Psoas muscle (tissue), 8 donors: ENCODE measurements at places on chromosomes 5 and 9. TPM values are rescaled to one million over a fixed set of nuclear protein-coding genes. Genes with fewer than 3 reads are reported as not detected.
A peak's percentile ranks its signal among the peaks of the same experiment; 100 is the strongest.

DNA sequence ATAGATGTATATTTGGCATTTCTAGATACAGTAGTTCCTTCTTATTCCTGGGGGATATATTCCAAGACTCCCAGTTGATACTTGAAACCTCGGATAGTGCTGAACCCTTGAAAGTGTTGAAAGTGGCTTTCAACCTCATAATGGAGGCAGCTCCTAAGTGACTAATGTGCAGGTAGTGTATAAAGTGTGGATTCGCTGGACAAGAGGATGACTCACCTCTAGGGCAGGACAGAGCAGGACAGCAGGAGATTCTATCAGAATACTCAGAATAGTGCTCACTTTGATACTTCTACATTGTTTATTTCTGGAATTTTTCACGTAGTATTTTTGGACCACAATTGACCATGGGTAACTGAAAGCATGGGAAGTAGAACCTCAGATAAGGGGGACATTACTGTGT lies 1138.9 kb upstream of the WWC1 start:
- no peak for DNase-seq
- no peaks in the 10 kb centered on the region for H3K27me3 ChIP-seq
- no peaks in the 10 kb centered on the region for H3K36me3 ChIP-seq
- no peak overlapping the region for H3K27ac ChIP-seq
- no peaks in the 10 kb centered on the region for H3K4me1 ChIP-seq

GRCh38 chr5:102313912-102314311 lies 17.8 kb upstream of the SLCO4C1 start:
- no peaks in the 10 kb centered on the region for H3K27me3 ChIP-seq
- no peaks in the 10 kb centered on the region for H3K36me3 ChIP-seq
- H3K27ac ChIP-seq = no peak overlapping the region
- H3K4me1 ChIP-seq = no peaks in the 10 kb centered on the region
- no peak overlapping the region for H3K4me3 ChIP-seq

GRCh38 chr5:64766941-64767340 lies 1.6 kb downstream of the SREK1IP1 start:
- peaks cover 16% of the 10 kb centered on the region for H3K36me3 ChIP-seq
- H3K4me3 ChIP-seq = peak overlapping the region; percentile 75
- peaks cover 40% of the 10 kb centered on the region for H3K4me1 ChIP-seq
- H3K27me3 ChIP-seq = no peaks in the 10 kb centered on the region
- no peak overlapping the region for H3K27ac ChIP-seq
- DNase-seq = no peak

GRCh38 chr9:83384214-83384613 lies 154.0 kb downstream of the FRMD3 start:
- no peaks in the 10 kb centered on the region for H3K27me3 ChIP-seq
- no peak for DNase-seq
- no peaks in the 10 kb centered on the region for H3K4me1 ChIP-seq
- no peak overlapping the region for H3K27ac ChIP-seq

DNA sequence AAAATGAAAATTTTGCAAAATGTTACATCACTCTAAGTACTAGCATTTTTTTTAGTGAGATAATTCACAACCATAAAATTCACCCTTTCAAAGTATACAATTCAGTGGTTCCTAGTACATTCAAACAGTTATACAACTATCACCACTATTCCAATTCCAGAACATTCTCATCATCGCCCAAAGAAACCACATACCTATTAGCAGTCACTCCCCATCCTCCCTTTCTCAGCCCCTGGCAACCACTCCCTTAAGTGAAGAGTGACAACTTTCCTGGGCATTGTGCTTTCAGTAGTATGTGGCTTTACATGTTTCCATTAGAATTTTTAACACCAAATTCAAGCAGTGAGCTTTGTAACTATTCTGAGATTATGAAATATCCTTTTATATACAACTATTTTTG lies 81.4 kb downstream of the RASEF start:
- no peak overlapping the region for H3K27ac ChIP-seq
- no peaks in the 10 kb centered on the region for H3K36me3 ChIP-seq
- H3K4me3 ChIP-seq = no peak overlapping the region
- no peak for DNase-seq

GRCh38 chr5:5252106-5252505 lies 112.0 kb downstream of the ADAMTS16 start:
- H3K36me3 ChIP-seq = no peaks in the 10 kb centered on the region
- H3K27ac ChIP-seq = no peak overlapping the region
- no peaks in the 10 kb centered on the region for H3K27me3 ChIP-seq
- no peaks in the 10 kb centered on the region for H3K4me1 ChIP-seq
- H3K4me3 ChIP-seq = no peak overlapping the region

GRCh38 chr5:59799668-59800346 lies 93.7 kb downstream of the PDE4D start:
- no peak overlapping the region for H3K4me3 ChIP-seq
- no peaks in the 10 kb centered on the region for H3K4me1 ChIP-seq
- H3K27me3 ChIP-seq = no peaks in the 10 kb centered on the region
- no peak overlapping the region for H3K27ac ChIP-seq

DNA sequence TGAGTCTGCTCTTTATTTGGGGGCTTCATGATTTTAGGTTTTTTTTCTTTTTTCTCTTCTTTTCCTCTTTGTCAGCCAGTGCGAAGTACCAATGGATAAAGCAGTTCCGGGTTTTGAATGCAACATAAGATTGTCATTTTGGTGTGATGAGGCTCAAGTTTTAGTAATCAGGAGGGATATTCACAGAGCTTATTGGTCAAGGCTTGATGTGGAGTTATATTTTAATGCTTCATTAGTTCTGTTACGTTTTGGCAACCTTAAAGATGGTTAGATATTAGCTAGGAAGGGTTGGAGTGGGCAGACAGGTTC lies 1.4 kb downstream of the PIK3R1 start:
- H3K36me3 ChIP-seq = peaks cover 4% of the 10 kb centered on the region
- H3K27ac ChIP-seq = peak overlapping the region; percentile 99
- peaks cover 30% of the 10 kb centered on the region for H3K4me1 ChIP-seq
- no peak for DNase-seq

GRCh38 chr9:14096258-14096922 lies 217.6 kb downstream of the NFIB start:
- no peak for DNase-seq
- H3K27ac ChIP-seq = peak overlapping the region; percentile 52
- no peaks in the 10 kb centered on the region for H3K27me3 ChIP-seq
- H3K36me3 ChIP-seq = peaks cover 3% of the 10 kb centered on the region
- peak overlapping the region; percentile 5 for H3K4me3 ChIP-seq
- H3K4me1 ChIP-seq = peaks cover 16% of the 10 kb centered on the region

DNA sequence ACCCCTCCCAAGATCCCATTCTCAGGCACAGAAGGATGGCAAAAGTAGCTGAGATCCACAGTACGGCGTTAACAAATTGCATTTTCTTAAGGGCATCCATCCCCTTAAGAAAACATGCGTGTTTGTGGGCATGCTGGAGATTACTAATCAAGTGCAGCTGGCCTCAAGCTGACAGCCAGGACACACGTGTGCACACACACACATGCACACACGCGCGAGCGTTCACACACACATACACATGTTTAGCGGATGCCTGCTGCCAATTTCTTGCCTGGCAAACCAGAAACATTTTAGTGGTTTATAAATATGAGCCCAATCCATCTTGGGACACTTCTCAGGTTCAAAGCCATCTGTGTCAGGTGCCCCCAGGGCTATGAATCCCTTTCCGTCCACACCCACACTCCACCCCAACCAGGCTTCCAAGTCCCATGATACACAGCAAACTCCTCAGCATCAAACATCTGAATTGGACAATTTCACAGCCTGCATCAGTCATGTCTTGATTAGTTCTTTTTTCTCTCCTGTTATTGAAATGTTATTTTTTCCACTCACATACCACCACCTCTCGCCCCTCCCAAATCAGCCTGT lies 23.5 kb upstream of the SMIM23 start:
- DNase-seq = no peak
- H3K4me3 ChIP-seq = no peak overlapping the region
- no peaks in the 10 kb centered on the region for H3K27me3 ChIP-seq
- H3K36me3 ChIP-seq = no peaks in the 10 kb centered on the region
- H3K27ac ChIP-seq = no peak overlapping the region
- no peaks in the 10 kb centered on the region for H3K4me1 ChIP-seq

The NDOR1 gene
- total RNA-seq = 4.3 TPM

- H3K36me3 ChIP-seq = no peaks in the 10 kb centered on the region
- DNase-seq = peak; percentile 23
- no peaks in the 10 kb centered on the region for H3K27me3 ChIP-seq
- no peak overlapping the region for H3K27ac ChIP-seq
- H3K4me3 ChIP-seq = no peak overlapping the region
These were observed 5.4 kb upstream of the CSF2 start for GRCh38 chr5:132067941-132068808.

DNA sequence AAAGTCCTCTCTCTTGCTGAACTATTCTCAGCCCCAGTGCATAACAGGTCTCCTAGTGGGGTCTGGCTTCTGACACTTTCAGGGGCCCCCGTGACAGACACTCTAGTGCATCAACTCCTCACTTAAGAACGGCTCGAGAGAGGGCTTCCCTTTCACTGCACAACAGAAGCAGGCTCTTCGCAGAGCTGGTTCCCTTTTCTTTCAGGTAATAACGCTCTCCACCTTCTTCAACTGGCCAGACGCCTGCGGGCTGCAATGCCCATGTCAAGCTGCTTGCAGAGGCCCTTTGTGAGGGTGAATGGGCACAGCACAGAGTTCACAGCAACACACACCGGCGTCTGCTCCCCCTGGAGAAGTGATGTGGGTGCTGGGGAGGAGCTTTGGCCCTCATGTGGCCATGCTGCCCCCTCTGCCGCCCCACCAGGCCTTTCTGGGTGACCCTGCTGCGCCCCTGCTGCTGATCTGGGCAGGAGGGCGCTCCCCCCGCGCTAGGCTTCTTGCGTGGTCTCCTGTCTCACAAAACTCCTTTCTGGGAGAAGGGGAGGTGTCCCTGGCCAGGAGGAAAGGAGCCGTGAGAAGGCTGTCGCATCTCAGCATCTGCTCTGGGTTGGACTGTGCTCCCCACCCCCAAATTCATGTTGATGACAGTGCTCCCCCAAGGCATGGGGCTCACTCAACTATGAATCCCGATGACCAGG lies 2.4 kb downstream of the MRPL36 start:
- H3K27ac ChIP-seq = no peak overlapping the region
- H3K27me3 ChIP-seq = no peaks in the 10 kb centered on the region
- no peak overlapping the region for H3K4me3 ChIP-seq
- peaks cover 6% of the 10 kb centered on the region for H3K36me3 ChIP-seq

- H3K27ac ChIP-seq = no peak overlapping the region
- DNase-seq = no peak
- H3K36me3 ChIP-seq = no peaks in the 10 kb centered on the region
- H3K4me3 ChIP-seq = no peak overlapping the region
- H3K27me3 ChIP-seq = no peaks in the 10 kb centered on the region
These were observed 55.5 kb upstream of the FST start for GRCh38 chr5:53424686-53425615.

DNA sequence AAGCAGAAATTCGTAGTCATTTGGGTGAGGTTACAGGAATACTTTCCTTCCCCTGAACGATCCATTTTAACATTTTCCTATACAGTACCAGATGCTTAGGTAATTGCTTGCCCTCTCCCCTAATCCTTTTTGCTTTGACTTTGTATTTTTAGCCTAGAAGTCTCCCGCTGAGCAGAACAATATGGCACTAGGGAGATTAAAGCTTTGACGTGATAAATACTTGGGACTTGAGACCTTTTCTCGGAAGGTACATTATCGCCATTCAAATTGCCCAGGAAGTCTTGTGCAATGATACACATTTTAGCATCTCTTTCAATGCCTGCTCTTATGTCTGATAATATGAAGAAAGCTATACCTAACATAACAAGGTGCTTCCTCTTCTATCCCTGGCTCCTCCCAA lies 22.9 kb upstream of the SPATA31C2 start:
- no peak for DNase-seq
- H3K27ac ChIP-seq = no peak overlapping the region
- peaks cover 2% of the 10 kb centered on the region for H3K27me3 ChIP-seq
- H3K4me3 ChIP-seq = no peak overlapping the region

- no peaks in the 10 kb centered on the region for H3K36me3 ChIP-seq
- no peak overlapping the region for H3K4me3 ChIP-seq
- DNase-seq = no peak
- H3K27ac ChIP-seq = no peak overlapping the region
- H3K4me1 ChIP-seq = no peaks in the 10 kb centered on the region
- no peaks in the 10 kb centered on the region for H3K27me3 ChIP-seq
These were observed 166.2 kb upstream of the ACO1 start for GRCh38 chr9:32218100-32218767.

DNA sequence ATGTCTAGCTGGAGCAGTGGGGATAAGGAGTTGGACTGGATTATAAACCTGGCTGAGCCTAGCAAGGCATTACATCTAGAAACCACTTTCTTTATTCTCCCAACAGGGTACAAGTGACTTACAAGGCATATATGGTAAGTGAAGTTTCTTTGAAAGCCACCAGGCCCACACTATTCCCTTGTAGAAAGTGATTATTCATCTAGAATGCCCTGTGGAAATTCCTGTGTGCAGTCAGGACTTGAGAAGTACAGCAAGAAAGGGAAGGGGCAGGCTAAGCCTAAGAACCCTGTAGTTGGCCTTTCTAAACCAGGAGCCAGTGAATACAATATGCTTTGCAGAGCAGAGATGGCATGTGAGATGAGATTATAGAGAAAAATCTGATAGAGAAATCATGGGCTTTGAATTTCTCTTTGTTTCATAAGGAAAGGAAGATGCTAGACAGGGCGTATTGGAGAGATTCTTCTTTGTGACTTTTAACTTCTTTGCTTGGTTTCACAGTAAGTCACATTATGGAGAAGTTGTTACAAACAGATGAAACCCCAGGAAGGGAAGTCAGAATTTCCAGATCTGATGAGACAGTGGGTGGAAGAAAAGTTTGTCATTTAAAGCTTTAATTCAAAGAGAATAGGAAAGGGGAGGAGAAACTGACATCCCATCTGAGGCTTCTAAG lies 321.7 kb downstream of the NDUFS4 start:
- no peaks in the 10 kb centered on the region for H3K27me3 ChIP-seq
- no peaks in the 10 kb centered on the region for H3K4me1 ChIP-seq
- no peak overlapping the region for H3K27ac ChIP-seq
- H3K4me3 ChIP-seq = no peak overlapping the region
- no peaks in the 10 kb centered on the region for H3K36me3 ChIP-seq

- no peaks in the 10 kb centered on the region for H3K4me1 ChIP-seq
- peak; percentile 83 for DNase-seq
- H3K36me3 ChIP-seq = no peaks in the 10 kb centered on the region
- H3K27ac ChIP-seq = no peak overlapping the region
These were observed 35.3 kb upstream of the SMIM23 start for GRCh38 chr5:171750311-171750788.

- H3K27ac ChIP-seq = no peak overlapping the region
- no peak overlapping the region for H3K4me3 ChIP-seq
- H3K4me1 ChIP-seq = peaks cover 37% of the 10 kb centered on the region
These were observed 76.6 kb upstream of the ZNF169 start for GRCh38 chr9:94182532-94182931.

DNA sequence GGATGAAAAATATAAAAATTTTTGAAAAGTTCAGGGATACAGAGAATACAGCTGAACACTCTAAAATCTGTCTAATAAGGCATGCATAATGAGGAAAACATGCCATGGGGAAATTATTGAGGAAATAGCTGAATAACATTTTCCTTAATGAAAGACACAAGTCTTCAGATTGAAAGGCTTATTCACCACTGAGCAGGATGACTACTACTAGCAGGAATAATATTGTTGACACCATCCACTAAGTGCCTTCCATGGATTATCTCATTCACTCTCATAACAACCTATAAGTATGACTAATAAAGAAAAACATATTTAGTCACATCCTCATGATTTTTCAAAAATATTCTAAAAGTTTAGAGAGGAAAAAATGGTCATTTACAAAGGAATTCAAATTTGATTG lies 96.7 kb upstream of the FER start:
- H3K36me3 ChIP-seq = no peaks in the 10 kb centered on the region
- H3K4me3 ChIP-seq = no peak overlapping the region
- no peaks in the 10 kb centered on the region for H3K27me3 ChIP-seq
- H3K27ac ChIP-seq = no peak overlapping the region

The PTGER4 gene
- 8.3 TPM for total RNA-seq

GRCh38 chr5:135399794-135400542 lies 937 bp upstream of the MACROH2A1 start:
- H3K27ac ChIP-seq = peak overlapping the region; percentile 95
- no peaks in the 10 kb centered on the region for H3K27me3 ChIP-seq
- H3K36me3 ChIP-seq = no peaks in the 10 kb centered on the region
- peaks cover 29% of the 10 kb centered on the region for H3K4me1 ChIP-seq
